ENCODE measurements at places on chromosomes 5 and 9.

GRCh38 chr9:88802533-88802932 lies 188.7 kb upstream of the S1PR3 start:
- no peak for DNase-seq

DNA sequence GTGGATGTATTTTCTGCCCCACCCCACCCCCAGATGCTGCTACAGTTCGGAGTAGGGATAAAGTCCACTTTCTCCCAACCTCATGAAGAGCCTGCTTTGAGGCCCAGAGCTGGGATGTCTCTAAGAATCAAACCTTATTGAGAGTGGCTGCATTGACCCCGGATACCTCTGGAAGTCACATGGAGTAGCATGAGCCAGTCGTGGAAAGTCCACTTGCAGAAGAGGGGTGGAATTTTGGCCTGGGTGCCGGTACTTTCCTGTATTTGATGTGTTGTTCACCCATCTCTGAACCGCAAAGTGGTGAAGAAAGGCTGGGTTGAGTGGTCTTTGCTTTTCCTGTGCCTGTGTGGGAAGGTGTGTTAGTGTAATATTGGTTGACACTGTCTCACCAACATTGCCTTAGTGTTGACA lies 3.7 kb downstream of the OTULIN start:
- no peak for DNase-seq

GRCh38 chr5:145028626-145029025 lies 806.5 kb downstream of the PRELID2 start:
- DNase-seq = no peak

DNA sequence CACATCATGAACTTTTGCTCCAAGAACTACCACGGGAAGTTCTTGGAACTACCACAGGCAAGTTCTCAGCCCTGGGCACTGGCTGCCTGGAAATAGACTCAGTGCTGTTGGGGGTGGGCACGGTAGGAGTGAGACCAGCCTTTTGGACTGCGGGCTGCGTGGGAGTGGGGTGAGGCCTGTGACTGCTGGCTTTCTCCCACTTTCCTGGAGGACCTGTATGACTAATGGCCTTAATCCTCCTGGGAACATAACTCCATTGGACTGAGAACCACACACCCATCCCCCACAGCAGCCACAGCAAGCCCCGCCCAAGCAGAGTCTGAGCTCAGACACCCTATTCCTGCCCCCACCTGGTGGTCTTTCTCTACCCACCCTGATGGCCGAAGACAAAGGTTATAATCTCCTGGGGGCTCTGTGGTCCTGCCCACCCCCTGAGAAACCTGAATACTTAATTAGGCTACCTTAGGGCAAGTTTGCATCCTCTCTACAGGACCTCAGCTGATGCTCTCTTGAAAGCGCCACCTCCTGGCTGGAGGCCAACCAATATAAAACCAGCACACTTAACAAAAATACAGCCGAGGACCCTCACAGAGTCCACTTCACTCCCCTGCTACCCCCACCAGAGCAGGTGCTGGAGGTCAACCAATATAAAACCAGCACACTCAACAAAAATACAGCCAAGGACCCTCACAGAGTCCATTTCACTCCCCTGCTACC lies 112.6 kb downstream of the CACNA1B start:
- DNase-seq = no peak

GRCh38 chr5:128082551-128083032 lies 974 bp upstream of the SLC12A2 start:
- DNase-seq = no peak

- no peak for DNase-seq
These were observed 42.3 kb downstream of the JADE2 start for GRCh38 chr5:134567641-134568336.

DNA sequence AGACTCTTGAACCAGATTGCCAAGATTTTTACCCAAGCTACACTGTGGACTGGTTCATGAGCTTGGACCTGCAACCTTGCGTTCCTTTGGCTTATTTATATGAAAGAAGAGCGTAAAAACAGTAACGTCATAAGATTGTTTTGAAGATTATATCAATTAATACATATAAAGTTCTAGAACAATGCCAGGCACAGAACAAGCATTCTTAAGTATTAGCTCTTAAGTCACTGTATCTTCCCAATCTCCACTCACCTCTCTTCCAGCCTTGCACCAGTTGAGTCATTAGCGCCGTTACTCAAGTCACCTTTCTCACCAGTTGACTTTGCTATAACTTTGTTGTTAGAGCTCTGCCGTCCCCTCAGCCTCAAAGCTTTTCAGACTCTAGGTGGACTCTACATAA lies 415.7 kb downstream of the PLK2 start:
- no peak for DNase-seq

- no peak for DNase-seq
These were observed 102.1 kb downstream of the COL23A1 start for GRCh38 chr5:178487911-178488600.

- DNase-seq = no peak
These were observed 132.3 kb downstream of the SUSD1 start for GRCh38 chr9:112042769-112043168.

DNA sequence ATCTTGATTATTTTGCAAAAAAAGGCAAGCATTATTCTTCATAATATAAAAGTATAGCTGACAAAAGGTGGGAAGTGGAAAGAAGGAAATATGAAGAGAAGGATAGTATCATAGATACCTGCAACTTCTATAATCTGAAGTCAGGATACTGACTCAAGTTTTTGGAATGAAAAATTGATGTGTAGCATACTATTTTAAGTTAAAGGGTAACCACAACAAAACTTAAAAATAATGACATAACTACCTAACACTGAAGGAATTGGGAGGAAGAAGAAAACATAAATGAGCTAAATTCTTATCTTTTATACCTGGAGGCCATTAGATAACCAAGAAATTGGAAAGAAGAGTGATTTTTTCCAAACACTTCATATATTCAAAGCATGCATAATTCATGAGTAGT lies 51.8 kb upstream of the TLE1 start:
- DNase-seq = no peak

DNA sequence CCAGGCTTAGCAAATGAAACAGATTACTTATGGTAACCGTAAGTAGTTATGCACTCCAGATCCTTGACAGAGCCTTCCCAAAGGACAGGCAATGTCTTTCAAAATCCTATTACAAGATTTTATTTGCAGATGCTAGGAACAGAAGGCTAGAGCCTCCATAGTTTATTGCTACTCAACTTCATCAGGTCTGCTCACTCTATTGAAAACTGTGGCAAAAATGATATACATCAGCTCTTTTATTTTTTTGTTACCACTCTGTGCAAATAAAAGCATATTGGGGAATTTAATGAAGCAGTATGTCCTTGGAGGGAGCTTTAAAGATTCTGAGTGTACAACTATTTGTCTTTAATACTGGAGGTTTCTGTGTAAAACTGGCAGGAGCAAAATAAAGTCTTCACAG lies 46.5 kb downstream of the SLC44A1 start:
- DNase-seq = no peak

GRCh38 chr9:37284636-37285035 lies 137.9 kb upstream of the GRHPR start:
- no peak for DNase-seq

GRCh38 chr9:97506306-97506705 lies 4.8 kb downstream of the TMOD1 start:
- no peak for DNase-seq

DNA sequence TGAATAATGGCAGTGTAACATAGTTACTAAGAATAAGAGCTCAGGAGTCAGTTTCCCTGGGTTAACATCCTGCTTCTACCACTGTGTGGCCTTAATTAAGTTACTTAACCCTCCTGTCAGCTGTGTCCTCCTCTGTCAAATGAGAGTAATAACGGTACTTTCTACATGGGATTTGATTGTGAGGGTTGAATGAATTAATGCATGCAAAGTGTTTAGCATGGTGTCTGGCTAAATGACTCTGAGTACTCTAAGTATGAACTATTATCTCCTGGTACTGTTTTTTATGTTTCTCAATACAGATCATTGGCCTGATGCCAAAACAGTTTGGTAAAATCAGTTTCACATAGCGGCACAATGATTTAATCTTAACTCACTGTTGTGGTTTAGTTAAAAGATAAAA lies 19.6 kb downstream of the ZNF131 start:
- no peak for DNase-seq

DNA sequence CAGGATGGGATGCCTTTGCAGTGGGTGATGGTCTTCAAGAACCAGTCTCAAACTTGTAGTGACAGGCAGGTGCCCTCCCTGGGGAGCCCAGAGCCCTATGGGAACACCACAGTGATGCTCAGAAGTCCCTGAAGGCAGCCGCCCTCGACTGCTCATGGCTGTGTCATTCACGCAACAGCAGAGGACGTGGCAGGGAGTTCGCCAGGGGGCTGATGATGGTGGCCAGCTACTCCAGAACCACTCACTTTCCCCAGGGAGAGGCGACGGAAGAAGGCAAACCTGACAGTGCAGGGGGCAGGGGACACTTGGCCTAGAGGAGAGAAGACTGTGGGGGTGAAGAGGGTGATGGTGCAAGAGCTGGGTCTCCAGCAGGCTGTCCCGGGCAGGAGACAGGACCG lies 4.0 kb downstream of the IL13 start:
- DNase-seq = no peak

DNA sequence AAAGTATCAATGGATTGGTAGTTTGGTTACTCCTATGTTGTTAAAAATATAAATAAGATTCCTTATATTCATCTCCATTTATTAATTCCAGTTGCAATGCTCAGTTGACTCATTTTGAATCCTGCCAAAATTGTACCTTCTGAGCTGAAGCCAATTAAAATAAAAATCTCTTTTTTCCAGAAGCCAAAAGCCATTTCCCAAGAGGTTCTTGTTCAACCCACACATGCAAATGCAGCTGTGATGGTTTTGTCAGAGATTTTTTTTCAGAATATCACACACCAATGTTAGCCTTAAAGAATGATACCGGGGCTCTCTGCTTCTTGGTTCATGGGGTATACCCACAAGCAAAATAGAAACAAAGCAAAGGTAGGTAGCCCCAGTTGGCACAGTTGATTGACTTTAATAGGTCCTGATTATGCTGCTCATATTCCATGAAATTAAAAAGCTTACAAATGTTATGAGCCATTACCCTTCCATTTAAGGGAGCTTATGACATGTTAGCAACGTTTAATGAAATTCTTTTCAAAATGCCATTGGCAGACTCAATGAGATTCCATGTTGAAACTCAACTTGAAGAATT lies 208.0 kb downstream of the SGCD start:
- no peak for DNase-seq

DNA sequence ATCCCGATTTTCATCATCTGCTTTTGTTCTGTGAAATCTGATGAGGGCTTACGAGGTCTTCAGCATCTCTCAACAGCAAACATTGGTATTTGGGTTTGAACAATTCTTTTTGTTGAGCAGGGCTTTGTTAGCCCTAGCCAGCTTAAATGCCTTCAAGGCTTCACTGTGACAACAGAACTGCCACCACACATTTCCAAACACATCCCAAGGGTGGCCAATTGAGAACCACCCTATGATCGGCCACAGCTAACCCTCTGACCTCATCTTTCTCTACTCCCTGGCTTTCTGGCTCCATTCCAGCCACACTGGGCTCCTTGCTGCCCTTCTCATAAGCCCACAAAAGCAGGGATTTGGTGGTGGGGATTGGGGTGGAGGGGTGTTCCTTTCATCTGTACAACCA lies 17.6 kb downstream of the MTX3 start:
- no peak for DNase-seq

DNA sequence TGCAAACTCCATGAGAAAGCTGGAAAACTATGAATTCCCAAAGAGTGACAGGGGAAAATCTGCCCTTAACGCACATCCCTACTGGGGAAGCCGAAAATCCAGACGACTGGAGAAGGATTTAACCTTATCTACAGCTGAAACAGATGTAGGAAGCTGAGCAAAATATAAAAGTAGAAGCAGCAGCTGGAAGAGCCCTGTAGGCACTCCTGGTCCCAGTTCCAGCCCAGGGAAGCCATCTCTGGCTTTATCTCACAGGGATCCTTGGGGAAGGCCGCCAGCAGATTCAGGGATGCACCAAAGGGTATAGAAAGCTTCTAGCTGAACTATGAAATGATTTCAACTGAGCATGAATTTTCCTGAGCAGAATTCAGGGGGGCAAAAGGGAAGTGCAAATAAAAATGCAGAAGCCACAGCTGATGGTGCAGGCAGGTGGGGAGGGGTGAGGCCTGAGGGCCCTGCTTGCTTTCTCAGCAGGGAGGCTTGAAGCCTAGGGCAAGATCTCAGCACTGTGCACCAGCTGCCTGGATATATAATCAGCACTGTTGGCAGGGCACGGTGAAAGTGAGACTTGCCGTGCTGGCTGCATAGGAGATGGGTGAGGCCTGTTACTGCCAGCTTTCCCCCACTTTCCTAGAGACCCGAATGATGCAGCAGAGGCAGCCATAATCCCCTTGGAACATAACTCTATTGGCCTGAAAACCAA lies 2019.5 kb upstream of the NUDT12 start:
- DNase-seq = no peak

- no peak for DNase-seq
These were observed 380.1 kb upstream of the TUSC1 start for GRCh38 chr9:26058111-26058895.

- DNase-seq = no peak
These were observed 158.8 kb downstream of the DEPDC1B start for GRCh38 chr5:60540856-60541805.

- DNase-seq = no peak
These were observed 103.6 kb downstream of the GTF3C4 start for GRCh38 chr9:132773764-132774339.

DNA sequence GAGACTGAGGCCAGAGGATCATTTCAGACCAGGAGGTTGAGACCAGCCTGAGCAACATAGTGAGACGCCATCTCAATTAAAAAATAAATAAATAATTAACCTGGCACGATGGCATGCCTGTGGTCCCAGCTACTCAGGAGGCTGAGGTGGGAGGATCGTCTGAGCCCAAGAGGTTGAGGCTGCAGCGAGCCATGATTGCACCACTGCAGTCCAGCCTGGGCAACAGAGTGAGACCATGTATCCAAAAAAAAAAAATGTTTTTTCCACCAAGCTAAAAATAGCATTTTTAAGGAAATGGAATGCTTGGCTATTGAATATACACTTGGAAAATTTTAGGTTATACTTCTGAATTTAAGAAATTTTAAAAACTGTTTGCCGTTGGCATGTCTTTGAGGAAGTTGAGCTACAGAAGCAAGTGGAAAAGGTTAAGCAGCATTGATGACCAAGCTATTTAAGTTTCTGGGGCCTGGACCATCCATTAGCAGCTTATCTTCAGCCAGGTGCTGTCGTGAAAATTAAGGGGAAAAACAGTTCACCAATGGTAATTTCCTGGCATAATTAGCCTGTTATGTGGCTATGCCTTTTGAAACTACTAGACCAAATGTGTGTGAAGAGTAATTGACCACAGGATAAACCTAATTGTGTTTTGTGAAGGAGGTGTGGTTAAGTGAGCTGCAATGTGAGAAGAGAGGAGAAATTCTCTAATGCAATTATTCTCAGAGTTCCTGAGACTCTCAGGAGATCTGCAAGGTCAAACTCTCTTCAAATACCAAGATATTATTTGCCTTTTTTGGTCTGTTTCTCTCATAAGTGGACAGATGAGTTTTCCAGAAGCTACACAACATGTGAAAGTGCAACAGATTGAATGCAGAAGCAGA lies 21.0 kb downstream of the F2R start:
- DNase-seq = no peak

DNA sequence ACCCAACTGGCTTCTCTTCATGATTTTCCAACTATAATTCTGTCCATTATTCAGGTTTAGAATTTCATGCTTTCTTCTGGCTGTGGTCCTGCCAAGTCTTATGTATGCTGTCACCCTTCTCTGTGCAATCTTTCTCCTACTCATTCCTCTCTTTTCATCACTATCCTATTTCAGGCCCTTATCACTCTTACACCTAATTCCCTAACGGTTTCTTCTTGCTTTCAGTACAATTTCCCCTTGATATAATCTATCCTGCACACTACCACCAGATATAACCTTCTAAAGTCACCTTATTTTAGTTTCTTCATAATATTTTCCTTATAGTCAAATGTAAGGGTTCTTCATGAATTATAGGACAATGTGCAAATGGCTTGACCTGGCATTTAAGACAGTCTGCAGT lies 436.2 kb downstream of the RAB3C start:
- DNase-seq = no peak
